ENCODE measurements at places on chromosomes 11 and 22.
A peak's percentile ranks its signal among the peaks of the same experiment; 100 is the strongest.

DNA sequence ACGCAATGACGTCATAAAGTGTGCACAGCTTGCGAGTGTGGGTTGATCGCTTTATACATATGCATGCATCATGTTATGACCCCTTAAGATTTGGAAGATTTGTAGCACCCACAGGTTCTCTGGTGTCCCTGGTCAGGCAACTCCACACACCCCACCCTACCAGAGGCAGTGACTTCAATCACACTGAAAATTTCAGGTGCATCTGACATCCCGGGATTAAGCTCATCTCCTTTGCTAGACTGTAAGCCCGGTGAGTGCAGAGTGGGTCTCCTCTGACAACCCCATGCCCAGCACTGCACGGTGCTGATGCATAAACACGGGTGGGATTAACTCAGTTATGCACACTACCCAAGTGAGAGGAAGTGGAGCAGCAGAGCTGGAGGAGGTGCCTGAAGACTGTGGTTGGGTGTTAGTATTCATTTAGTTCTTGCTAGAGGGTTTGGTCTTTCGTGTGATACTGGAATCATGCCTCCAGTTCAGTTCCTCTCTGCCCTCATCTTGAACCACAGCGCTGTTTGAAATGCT is 6.5 kb downstream of the ARSA start:
- peaks cover 1% of the 10 kb centered on the region for H3K27me3 ChIP-seq
- H3K4me1 ChIP-seq = peaks cover 49% of the 10 kb centered on the region
- H3K4me3 ChIP-seq = peak overlapping the region; percentile 82
- DNase-seq = peak; percentile 78
- H3K36me3 ChIP-seq = peaks cover 16% of the 10 kb centered on the region

GRCh38 chr22:33272180-33272579 is 214.0 kb upstream of the SYN3 start:
- no peaks in the 10 kb centered on the region for H3K36me3 ChIP-seq
- H3K27me3 ChIP-seq = no peaks in the 10 kb centered on the region
- H3K4me3 ChIP-seq = no peak overlapping the region
- no peak for DNase-seq
- H3K27ac ChIP-seq = no peak overlapping the region

GRCh38 chr11:134049303-134049702 is 19.6 kb upstream of the JAM3 start:
- H3K4me1 ChIP-seq = peaks cover 14% of the 10 kb centered on the region
- H3K36me3 ChIP-seq = no peaks in the 10 kb centered on the region
- no peak overlapping the region for H3K4me3 ChIP-seq

DNA sequence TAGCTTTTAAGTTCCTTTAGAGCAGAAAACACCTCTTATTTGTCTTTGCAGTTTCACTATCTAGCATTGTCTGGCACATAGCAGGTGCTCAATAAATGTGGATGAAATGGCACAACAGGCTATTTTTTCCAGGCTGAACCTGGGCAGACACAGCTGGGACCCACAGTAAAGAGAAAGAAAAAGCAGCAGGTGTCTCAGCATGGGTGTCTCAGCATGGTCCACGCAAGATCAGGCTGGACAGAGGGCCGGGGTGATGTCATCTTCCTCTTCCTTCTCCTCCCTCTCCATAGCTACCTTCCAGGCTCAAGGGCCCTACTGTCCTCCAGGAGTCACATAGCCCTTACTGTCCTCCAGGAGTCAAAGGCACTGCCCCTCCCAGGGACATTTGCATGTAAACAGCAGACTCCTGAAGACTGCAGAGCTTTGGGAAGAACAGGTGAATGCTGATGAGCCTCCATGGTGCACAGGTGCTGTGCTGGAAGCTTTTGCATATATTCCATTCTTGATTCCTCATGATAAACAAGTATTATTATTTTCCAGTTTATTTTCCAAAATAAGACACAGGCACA is 65.2 kb downstream of the DSCAML1 start:
- no peaks in the 10 kb centered on the region for H3K4me1 ChIP-seq
- no peak for DNase-seq
- H3K27me3 ChIP-seq = peaks cover 5% of the 10 kb centered on the region
- no peaks in the 10 kb centered on the region for H3K36me3 ChIP-seq
- no peak overlapping the region for H3K27ac ChIP-seq

- H3K27me3 ChIP-seq = peaks cover 47% of the 10 kb centered on the region
- no peak for DNase-seq
- no peak within 1 kb of the TSS for H3K4me3 ChIP-seq
These were observed at the start of gene GAL for GRCh38 chr11:68684385-68685356. GAL (plus strand) TSS chr11:68684544; CDS start chr11:68684924, 380 bp downstream.

GRCh38 chr11:70483077-70483861 is 84.9 kb downstream of the CTTN start:
- no peaks in the 10 kb centered on the region for H3K27me3 ChIP-seq
- H3K4me1 ChIP-seq = no peaks in the 10 kb centered on the region
- no peak overlapping the region for H3K27ac ChIP-seq
- no peak overlapping the region for H3K4me3 ChIP-seq
- H3K36me3 ChIP-seq = no peaks in the 10 kb centered on the region

DNA sequence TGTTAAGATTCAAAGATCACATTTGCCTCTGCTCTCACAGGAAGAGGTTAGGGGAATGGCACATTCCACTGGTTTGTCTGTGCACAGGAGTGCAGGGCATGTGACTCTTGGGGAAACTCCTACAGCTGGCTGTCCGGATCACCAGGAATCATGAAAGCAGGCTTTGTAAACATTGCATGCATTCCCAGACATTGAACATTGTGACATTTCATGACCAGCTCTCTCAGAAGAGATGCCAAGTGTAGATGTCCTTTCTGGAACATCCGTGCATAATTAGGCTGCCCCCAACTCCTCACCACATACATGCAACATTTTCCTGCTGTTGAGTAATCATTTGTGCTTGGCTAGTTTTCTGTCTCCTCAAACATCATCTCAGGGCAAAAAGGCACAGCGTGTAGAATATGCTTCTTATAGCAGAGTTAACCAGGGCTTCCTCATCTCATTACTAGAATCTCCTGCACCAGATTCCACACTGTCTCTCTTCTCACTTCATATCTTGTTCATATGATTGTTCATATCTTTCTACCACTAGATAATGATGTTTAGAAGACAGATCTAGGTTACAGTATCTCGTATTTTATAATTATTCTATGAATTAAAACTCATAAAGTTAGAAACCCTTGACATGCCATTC is 694.7 kb downstream of the NTM start:
- no peak for DNase-seq
- H3K4me1 ChIP-seq = no peaks in the 10 kb centered on the region
- H3K27ac ChIP-seq = no peak overlapping the region
- H3K36me3 ChIP-seq = no peaks in the 10 kb centered on the region

DNA sequence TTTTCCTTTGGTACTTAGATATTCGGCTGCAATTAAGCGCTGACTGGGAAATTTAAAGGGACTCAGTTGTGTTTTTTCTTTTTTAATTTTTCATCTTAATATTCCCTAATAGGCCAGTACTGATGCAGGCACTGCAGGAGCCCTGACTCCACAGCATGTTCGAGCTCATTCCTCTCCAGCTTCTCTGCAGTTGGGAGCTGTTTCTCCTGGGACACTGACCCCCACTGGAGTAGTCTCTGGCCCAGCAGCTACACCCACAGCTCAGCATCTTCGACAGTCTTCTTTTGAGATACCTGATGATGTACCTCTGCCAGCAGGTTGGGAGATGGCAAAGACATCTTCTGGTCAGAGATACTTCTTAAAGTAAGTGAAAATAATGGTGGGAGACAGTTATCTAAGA is 3.8 kb downstream of the YAP1 start:
- no peak for DNase-seq
- no peak overlapping the region for H3K27ac ChIP-seq
- peaks cover 16% of the 10 kb centered on the region for H3K4me1 ChIP-seq
- H3K4me3 ChIP-seq = no peak overlapping the region
- peaks cover 4% of the 10 kb centered on the region for H3K36me3 ChIP-seq

DNA sequence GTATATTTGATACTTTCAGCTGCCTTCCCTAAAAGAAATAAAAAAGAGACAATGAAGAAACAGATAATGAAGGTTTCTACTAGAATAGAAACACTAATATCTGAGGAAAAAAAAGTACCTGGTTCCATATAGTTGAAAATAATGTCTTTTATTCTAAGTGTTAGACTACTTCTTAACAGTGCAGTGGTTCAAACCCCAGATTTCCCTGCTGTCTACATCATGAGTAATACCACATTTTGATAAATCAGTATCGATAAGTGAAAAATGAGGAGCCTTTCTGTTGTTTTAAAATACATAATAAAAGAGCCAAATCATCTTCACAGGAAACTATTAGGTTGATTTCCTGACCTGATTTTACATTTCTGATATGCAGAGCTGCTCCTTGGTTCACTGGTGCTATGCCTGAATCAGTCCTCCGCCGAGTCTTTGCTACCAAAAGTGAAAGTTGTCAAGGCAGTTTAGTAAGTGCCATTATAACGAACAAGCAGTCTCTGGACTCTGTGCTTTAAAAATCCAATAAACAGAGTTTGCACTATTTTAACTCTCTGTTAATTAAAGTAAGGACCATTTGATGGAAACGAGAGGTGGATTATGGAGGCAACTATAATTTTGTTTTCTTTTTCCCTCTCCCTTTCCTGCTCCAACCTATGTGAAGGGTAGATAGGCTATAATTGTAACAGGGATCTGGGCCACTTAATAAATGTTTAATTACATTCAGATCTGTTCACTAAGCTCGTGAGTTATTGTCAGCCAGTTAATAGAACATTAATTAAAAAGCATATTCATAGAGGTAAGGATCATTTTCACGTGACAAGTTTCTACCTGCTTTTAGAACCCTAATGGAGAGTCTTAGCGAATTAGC is 724.5 kb upstream of the RAG2 start:
- H3K4me1 ChIP-seq = no peaks in the 10 kb centered on the region
- DNase-seq = no peak
- H3K27me3 ChIP-seq = no peaks in the 10 kb centered on the region
- H3K4me3 ChIP-seq = no peak overlapping the region
- H3K27ac ChIP-seq = no peak overlapping the region

GRCh38 chr11:77026743-77027142 is 7.5 kb upstream of the B3GNT6 start:
- H3K27ac ChIP-seq = no peak overlapping the region
- no peak for DNase-seq
- H3K27me3 ChIP-seq = peaks cover 14% of the 10 kb centered on the region
- no peaks in the 10 kb centered on the region for H3K36me3 ChIP-seq

DNA sequence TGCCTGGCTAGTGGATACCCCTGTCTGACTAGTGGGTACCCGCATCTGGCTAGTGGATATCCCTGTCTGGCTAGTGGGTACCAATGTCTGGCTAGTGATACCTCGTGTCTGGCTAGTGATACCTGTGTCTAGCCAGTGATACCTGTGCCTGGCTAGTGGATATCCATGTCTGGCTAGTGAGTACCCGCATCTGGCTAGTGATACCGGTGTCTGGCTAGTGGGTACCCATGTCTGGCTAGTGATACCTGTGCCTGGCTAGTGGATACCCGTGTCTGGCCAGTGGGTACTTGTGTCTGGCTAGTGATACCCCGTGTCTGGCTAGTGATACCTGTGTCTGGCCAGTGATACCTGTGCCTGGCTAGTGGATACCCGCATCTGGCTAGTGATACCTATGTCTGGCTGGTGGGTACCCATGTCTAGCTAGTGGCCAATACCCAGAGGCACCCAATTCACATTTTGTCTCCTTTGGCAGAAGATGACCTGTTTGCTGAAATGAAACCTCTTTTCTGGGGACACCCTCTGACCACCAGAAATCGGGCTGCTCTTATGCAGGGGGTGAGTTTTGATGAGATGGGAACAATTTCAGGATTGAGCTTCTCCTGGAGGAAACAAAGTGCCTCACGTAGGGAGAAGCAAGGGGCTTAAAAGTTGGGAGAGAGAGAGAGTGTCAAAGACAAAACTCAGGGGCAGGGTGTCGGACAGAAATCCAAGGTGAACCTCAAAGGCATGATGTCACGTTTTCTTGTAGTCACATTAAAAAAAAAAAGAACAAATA is 63.4 kb downstream of the SMIM38 start:
- H3K4me3 ChIP-seq = no peak overlapping the region
- H3K27me3 ChIP-seq = peaks cover 7% of the 10 kb centered on the region
- H3K27ac ChIP-seq = no peak overlapping the region

GRCh38 chr11:16095756-16096155 is 260.6 kb downstream of the SOX6 start:
- H3K27ac ChIP-seq = no peak overlapping the region
- no peak for DNase-seq
- H3K4me3 ChIP-seq = no peak overlapping the region
- H3K4me1 ChIP-seq = no peaks in the 10 kb centered on the region

DNA sequence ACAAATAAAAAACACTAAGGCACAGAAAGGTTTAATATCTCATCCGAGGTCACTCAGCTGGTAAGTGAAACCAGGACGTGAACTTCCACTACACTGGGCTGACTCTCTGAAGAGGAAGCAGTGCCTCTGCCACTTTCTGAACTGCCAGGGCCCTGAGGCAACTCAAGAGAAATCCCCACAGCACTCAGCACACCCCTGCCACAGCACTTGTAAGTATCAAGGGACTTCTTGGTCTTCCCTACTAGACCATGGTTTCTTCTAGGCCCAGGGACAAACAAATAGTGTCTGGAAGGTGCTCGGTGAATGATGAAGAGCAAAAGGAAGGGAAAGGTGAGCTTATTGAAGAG is 49.7 kb downstream of the RPL27A start:
- no peaks in the 10 kb centered on the region for H3K4me1 ChIP-seq
- peaks cover 4% of the 10 kb centered on the region for H3K27me3 ChIP-seq
- H3K27ac ChIP-seq = no peak overlapping the region
- no peaks in the 10 kb centered on the region for H3K36me3 ChIP-seq
- H3K4me3 ChIP-seq = no peak overlapping the region
- DNase-seq = no peak

GRCh38 chr11:3882655-3883054 is 27.2 kb downstream of the STIM1 start:
- peaks cover 55% of the 10 kb centered on the region for H3K4me1 ChIP-seq
- peaks cover 12% of the 10 kb centered on the region for H3K36me3 ChIP-seq
- no peak overlapping the region for H3K27ac ChIP-seq
- no peak for DNase-seq
- H3K27me3 ChIP-seq = no peaks in the 10 kb centered on the region

- peaks cover 46% of the 10 kb centered on the region for H3K36me3 ChIP-seq
- peaks cover 27% of the 10 kb centered on the region for H3K4me1 ChIP-seq
- no peak for DNase-seq
- no peaks in the 10 kb centered on the region for H3K27me3 ChIP-seq
These were observed 8.6 kb downstream of the AIP start for GRCh38 chr11:67491276-67492068.

GRCh38 chr11:30436801-30437200 is 113.9 kb downstream of the ARL14EP start:
- no peaks in the 10 kb centered on the region for H3K36me3 ChIP-seq
- no peak overlapping the region for H3K4me3 ChIP-seq
- H3K4me1 ChIP-seq = no peaks in the 10 kb centered on the region
- H3K27ac ChIP-seq = no peak overlapping the region
- DNase-seq = no peak

DNA sequence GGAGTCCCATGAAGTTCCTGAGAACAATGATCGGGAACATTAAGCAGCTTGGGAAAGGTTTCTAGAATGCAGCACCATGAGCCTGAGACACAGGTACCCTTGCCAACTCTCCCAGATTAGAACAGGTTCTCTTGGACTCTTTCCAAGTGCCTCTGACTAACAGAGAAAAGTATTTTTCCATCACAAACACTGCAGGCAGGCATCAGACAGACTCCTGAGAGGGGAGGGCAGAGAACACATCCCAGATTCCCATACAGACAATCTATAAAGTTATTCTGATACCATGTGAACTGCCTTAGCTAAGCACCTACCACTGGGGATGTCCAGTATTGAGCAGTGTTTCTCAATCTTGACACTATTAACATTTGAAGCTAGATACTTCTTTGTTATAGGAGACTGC is 27.3 kb downstream of the SERGEF start:
- no peak overlapping the region for H3K27ac ChIP-seq
- H3K27me3 ChIP-seq = no peaks in the 10 kb centered on the region
- no peaks in the 10 kb centered on the region for H3K4me1 ChIP-seq
- H3K36me3 ChIP-seq = peaks cover 31% of the 10 kb centered on the region

Data from activated CD4-positive, alpha-beta T cell treated with anti-CD3 and anti-CD28 coated beads, Interleukin-2, amount 10 ng/mL, durations not matched to agents 7 days and 5 days (primary cell).